Cerebellum (tissue), 4 donors: ENCODE measurements at places on chromosomes 7 and 10. TPM values are rescaled to one million over a fixed set of nuclear protein-coding genes. Genes with fewer than 3 reads are reported as not detected.

NRG3 gene
- 27.1 TPM for total RNA-seq

FFAR4 gene
- 0.18 TPM for total RNA-seq

LIPN gene
- total RNA-seq, result not detected

NPM3 gene
- total RNA-seq, result 13.0 TPM

C10orf71 gene
- not detected for total RNA-seq

FEZF1 gene
- not detected for total RNA-seq

NUTM2A gene
- total RNA-seq, result 1.7 TPM

COPG2 gene
- total RNA-seq, result 43.5 TPM

TYSND1 gene
- total RNA-seq, result 8.5 TPM

TUBB8 gene
- total RNA-seq, result not detected

OR13A1 gene
- total RNA-seq, result 0.45 TPM

C10orf53 gene
- total RNA-seq, result 0.18 TPM

LRRC18 gene
- not detected for total RNA-seq

TMEM213 gene
- total RNA-seq, result not detected

FLNC gene
- 43.4 TPM for total RNA-seq

PBLD gene
- 12.8 TPM for total RNA-seq

CALML3 gene
- 0.09 TPM for total RNA-seq

RBAK gene
- 17.4 TPM for total RNA-seq

FOXI2 gene
- total RNA-seq, result not detected

RET gene
- 4.4 TPM for total RNA-seq

NODAL gene
- total RNA-seq, result 1.00 TPM

AKR1C8 gene
- 0.45 TPM for total RNA-seq

PIP gene
- not detected for total RNA-seq

DMBT1 gene
- total RNA-seq, result 0.36 TPM

SFTPA2 gene
- 6.1 TPM for total RNA-seq

GCK gene
- 7.7 TPM for total RNA-seq

GPR15LG gene
- 0.36 TPM for total RNA-seq

LRRC17 gene
- total RNA-seq, result 33.6 TPM

SPDYE16 gene
- total RNA-seq, result 0.27 TPM

OR6B1 gene
- total RNA-seq, result not detected

GJD4 gene
- total RNA-seq, result not detected

MYL10 gene
- not detected for total RNA-seq

FGL2 gene
- total RNA-seq, result 19.1 TPM

SLC13A1 gene
- not detected for total RNA-seq

CDK14 gene
- total RNA-seq, result 85.8 TPM

AQP1 gene
- 2.3 TPM for total RNA-seq

NXPH1 gene
- 22.4 TPM for total RNA-seq

SORCS1 gene
- 25.6 TPM for total RNA-seq

DGKB gene
- total RNA-seq, result 29.4 TPM

CROT gene
- 18.4 TPM for total RNA-seq

ARF5 gene
- total RNA-seq, result 71.7 TPM

SLC18A3 gene
- 3.4 TPM for total RNA-seq

PILRA gene
- 3.3 TPM for total RNA-seq

CALHM1 gene
- not detected for total RNA-seq

BAIAP2L1 gene
- 1.3 TPM for total RNA-seq

ICA1 gene
- 18.3 TPM for total RNA-seq

HOXA3 gene
- not detected for total RNA-seq

NEUROG3 gene
- not detected for total RNA-seq

SUGCT gene
- 4.3 TPM for total RNA-seq

ZNF862 gene
- 18.5 TPM for total RNA-seq

MEOX2 gene
- 0.09 TPM for total RNA-seq

SLC16A12 gene
- total RNA-seq, result 2.4 TPM

MRC1 gene
- total RNA-seq, result 5.5 TPM
